Fibroblast of the aortic adventitia (primary cell): ENCODE measurements at places on chromosomes 1 and 21.

DNA sequence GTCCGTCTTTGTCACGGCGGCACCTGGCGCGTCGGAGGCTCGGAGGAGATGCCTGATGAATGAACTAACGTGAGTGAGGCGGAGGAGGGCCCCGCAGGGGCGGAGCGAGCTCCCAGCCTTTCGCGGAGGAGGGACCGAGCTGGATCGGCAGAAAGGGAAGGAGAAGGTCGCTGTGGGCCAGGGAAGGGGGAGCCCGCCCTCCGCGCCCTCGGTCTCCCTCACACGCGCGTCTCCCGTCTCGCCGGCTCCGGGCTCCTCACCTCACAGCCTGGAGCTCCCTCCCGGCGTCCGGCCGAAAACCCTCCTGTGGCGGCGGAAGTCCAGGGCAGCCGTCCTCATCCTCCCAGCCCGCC lies 519 bp downstream of the ZNF496 start:
- DNase-seq = peak; percentile 62

DNA sequence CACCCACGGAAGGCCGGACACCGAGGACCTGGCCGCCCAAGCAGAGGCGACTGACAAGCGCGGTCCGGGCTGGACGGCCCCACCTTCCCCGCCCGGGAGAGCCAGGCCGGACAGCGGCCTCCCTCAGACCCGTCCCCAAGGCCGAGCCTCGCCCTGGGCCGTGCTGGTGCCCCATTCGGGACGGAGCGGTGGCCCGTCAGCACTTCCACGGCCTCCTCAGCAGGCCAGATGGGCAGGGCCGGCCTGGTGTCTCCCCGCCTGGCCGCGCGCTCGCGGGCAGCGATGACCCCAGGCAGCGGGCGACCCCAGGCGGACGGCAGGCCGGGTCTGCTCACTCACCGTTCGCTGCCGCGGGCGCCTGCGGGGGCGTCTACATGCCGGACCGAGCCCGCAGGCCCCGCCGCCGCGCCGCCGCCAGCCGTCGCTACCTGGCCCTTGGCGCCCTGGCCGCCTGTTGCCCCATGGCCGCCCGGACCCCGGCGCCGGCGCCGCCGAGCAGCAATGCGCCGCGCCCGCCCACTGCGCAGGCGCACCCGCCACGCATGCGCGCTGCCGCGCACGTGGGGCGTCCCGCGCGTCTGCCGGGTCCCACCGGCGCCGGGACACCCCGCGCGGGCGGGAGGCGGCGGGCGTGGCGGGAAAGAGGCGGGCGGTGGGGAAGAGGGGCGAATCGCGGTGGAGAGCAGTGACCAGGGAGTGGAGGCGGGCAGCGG lies at the start of gene NADK:
Gene NADK, minus strand, starts transcription at position 521 of the 713 bp plus-strand sequence. CDS start 13,064 bp downstream, outside the sequence.
- peak; percentile 35 for DNase-seq

DNA sequence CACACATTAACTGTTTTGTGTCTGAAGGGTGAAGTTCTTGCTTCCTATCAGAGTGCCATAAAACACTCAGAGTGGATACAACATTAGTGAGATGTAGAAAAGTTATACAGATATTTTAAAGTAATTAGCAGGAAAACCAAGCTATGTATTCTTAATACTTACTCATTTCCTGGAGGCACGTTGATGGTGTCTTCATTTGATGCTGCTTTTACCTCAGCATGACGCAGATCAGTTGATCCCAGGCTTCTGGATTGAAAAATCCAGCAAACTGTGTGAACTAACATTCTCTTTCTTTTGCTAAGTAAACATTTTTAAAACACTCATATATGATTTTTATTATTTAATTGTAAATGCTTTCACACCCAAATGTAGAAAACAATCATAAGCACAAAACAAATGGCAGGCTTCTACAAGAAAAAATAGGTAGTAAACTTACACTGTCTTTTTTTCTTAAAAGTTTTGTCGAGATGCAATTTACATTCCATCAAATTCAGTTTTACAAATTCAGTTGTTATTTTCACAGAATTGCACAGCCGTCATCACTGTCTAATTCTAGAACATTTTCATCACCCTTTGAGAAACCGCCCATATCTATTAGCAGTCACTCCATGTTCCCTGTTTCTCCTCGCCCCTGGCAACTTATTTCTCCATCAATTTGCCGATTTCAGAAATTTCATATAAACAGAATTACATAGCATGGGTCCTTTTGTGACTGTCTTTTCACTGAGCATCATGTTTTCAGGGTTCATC lies 198.9 kb downstream of the LRRC7 start:
- DNase-seq = no peak

- DNase-seq = no peak
These were observed 15.4 kb downstream of the PKP1 start for GRCh38 chr1:201298396-201299381.
